Pancreas (tissue), 10 donors: ENCODE measurements at places on chromosomes 7 and 10.

GRCh38 chr7:141691540-141691939 lies 10.4 kb downstream of the DENND11 start:
- no peak for DNase-seq

DNA sequence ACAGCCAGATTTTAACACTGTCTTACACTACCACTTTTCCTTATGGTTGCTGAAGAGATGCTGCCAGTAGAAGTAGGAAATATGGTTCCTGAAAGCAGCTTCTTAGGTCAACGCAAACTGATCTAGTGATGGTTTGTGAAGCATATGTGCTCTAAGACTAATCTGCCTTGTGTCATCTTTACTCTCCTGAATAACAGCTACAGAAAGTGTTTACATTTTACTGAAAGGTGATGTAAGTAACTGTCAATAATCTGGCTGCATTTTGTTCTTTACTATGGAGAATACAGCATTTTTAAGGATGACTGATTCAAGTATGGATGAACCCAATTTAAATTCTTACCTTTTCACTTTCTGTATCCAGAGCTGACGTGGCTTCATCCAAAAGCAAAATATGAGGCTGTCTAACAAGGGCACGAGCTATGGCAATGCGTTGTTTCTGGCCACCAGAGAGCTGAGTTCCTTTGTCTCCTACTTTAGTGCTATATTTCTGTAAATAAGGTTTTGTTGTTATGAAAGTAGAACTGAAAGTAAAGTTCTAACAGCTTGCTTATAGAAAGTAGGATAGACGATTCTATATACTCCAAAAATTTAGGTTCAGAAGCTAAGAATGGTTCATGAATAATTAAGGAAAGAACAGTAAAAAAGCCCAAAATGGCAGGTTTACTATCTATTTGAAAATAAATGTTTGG lies 30.2 kb upstream of the ABCB4 start:
- no peak for DNase-seq

GRCh38 chr10:5656737-5657579 lies 9.4 kb downstream of the ASB13 start:
- DNase-seq = no peak

DNA sequence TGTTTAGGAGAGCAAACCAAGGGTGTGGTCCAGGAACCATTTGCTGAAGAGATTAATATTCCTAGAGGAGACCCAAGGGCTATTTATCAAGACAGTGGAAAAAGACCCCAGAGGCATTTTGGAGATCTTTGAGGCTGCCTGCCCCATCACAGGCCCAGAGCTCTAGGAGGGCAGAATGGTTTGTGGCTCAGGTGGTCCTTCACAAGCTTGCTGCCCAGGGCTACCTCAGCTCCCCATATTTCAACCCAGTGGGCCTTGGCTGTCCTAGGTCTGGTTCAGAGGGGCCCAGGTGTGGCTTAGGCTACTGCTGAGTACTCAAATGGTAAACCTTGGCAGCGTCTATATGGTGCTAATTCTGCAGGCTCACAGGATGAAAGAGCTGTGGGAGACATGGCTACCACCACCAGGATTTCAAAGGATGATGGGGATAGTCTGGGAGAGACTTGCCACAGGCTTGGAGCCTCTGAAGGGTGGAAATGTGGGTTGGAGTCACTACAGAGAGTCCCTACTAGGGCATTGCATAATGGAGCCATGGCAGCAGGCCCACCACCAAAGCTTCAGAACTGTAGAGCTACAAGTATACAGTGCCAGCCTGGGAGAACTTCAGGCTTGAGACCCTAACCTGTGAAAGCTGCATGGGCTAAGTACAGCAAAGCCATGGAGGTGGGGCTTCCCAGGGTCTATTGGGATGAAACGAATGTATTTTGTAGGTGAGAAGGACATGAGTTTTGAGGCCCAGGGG lies 24.3 kb downstream of the PTEN start:
- no peak for DNase-seq

GRCh38 chr10:48365668-48366067 lies 59.2 kb downstream of the MAPK8 start:
- no peak for DNase-seq

DNA sequence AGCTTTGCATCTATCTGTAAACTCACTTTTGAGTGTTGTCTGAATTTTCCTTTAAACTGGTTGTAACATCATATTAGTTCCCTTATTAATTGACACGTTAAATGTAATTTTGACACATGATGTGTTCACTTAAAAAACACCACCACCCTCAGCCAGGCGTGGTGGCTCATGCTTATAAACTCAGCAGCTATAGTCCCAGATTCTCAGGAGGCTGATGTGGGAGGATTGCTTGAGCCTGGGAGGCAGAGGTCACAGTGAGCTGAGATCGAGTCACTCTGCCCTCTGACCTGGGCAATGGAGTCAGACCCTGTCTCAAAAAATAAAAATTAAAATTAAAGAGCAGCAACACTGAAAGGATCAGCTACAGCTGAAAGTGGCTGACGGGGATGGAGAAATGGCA lies 60.0 kb upstream of the CYTH3 start:
- no peak for DNase-seq

- DNase-seq = no peak
Observed at GRCh38 chr7:37546677-37547076, 98.0 kb upstream of the ELMO1 start.
